ENCODE measurements at places on chromosomes 12 and 14.

- no peak for DNase-seq
These were observed 181.4 kb downstream of the SYT1 start for GRCh38 chr12:79046021-79046420.

GRCh38 chr12:14577344-14577743 is 9.7 kb upstream of the PLBD1 start:
- no peak for DNase-seq

- DNase-seq, result no peak
These were observed 238.7 kb downstream of the FOXN3 start for GRCh38 chr14:89178376-89178775.

DNA sequence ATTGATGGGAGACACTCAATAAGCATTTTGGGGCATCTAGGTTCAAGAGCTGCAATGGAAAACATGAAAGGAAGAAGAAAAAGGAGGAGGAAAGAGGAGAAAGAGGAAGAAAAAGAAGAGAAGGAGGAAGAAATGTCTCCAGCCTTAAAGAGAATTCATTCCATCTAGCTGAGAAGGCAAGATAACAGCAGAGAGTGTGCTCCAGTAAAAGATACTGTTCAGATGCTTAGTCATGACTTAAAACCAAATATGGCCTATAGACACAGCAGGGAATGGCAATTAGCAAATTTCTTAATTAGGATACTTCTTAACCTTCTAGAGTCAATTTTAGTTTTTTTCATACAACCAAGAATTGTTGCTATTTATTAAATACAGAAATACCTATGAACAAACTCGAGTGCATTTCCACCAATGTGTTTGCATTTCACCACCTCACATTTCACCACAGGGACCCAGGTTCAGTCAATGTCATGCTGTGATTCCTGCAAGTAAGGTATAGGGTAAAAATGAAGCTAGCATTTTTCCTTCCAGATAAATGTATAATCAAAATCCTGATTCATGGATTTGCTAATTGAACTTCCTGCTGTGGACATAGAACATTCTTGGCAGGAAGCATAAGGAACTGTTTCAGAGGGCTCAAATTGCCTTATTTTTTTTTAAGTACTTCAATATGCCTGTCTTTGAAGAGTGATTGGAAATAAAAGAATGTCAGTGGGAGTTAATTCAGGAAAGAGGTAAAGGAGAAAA is 177.8 kb downstream of the RPS29 start:
- DNase-seq, result no peak

DNA sequence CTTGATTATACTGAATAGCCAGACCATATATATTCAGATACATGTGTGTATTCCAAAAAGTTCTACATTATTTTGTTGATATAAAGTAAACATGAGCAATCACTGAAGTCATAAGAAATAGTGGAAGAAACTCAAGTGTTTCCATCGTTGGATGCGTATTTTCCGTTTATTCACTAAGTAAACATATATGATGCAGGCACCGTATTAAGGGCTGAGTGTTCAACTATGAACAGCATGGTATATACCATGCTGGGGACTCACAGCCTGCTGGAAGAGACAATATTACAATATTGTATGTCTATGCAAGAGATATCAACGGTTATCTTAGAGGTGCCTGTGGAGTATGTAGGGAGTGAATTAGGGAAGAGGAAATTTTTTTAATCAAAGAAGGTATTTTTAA is 1.2 kb downstream of the PYROXD1 start:
- no peak for DNase-seq
